ENCODE measurements at places on chromosomes 3 and 15. TPM values are rescaled to one million over a fixed set of nuclear protein-coding genes. Genes with fewer than 3 reads are reported as not detected.

The EAF2 gene
- total RNA-seq, result 39.3 TPM

The RFX7 gene
- total RNA-seq, result 40.2 TPM

The IGSF10 gene
- not detected for total RNA-seq

The ZPLD1 gene
- not detected for total RNA-seq

The CP gene
- total RNA-seq, result not detected

The ALAS1 gene
- 77.3 TPM for total RNA-seq

The KLHL40 gene
- not detected for total RNA-seq

The GOLGA8O gene
- 5.3 TPM for total RNA-seq

The RTP3 gene
- not detected for total RNA-seq

The IQCF6 gene
- not detected for total RNA-seq

The CHRNB4 gene
- total RNA-seq, result not detected

The ATP10A gene
- 60.2 TPM for total RNA-seq

The NFKBIZ gene
- total RNA-seq, result 60.7 TPM

The EXD1 gene
- total RNA-seq, result not detected

The IGF2BP2 gene
- not detected for total RNA-seq

The LRRIQ4 gene
- not detected for total RNA-seq

The CILP gene
- total RNA-seq, result 0.07 TPM

The CLEC3B gene
- total RNA-seq, result 0.27 TPM

The NPAP1 gene
- total RNA-seq, result not detected

The INAFM2 gene
- total RNA-seq, result 9.9 TPM

The RBMS3 gene
- total RNA-seq, result 0.41 TPM

The AHSG gene
- total RNA-seq, result not detected

The ZNF860 gene
- 0.16 TPM for total RNA-seq

The SLC38A3 gene
- not detected for total RNA-seq

The ATP13A4 gene
- total RNA-seq, result 2.7 TPM

The NR2E3 gene
- not detected for total RNA-seq

The ITIH1 gene
- not detected for total RNA-seq

The LRRC15 gene
- total RNA-seq, result not detected

The GOLGA8Q gene
- total RNA-seq, result 3.0 TPM

The CD200R1 gene
- total RNA-seq, result 12.3 TPM

The RYR3 gene
- total RNA-seq, result not detected

The NRROS gene
- 87.2 TPM for total RNA-seq

The SUSD5 gene
- not detected for total RNA-seq

The DAZL gene
- total RNA-seq, result not detected

The MAGEF1 gene
- total RNA-seq, result 11.2 TPM

The ENTPD3 gene
- not detected for total RNA-seq

The CEMIP gene
- total RNA-seq, result 0.91 TPM

The FOXL2NB gene
- not detected for total RNA-seq

The CCR9 gene
- total RNA-seq, result not detected

The UBE2Q2 gene
- total RNA-seq, result 38.9 TPM

The SPTBN5 gene
- 1.0 TPM for total RNA-seq

The CYP1A1 gene
- 1.0 TPM for total RNA-seq

The BNC1 gene
- not detected for total RNA-seq

The GOLGA8S gene
- total RNA-seq, result 0.80 TPM

The NMNAT3 gene
- total RNA-seq, result 0.80 TPM

The HRG gene
- total RNA-seq, result not detected

The DET1 gene
- total RNA-seq, result 4.4 TPM

The DZIP1L gene
- total RNA-seq, result not detected

The LMAN1L gene
- total RNA-seq, result 0.64 TPM

The DAG1 gene
- total RNA-seq, result 19.6 TPM

The MNS1 gene
- 0.16 TPM for total RNA-seq

The XIRP1 gene
- total RNA-seq, result 0.11 TPM

The NOX5 gene
- 0.02 TPM for total RNA-seq

The CDC25A gene
- total RNA-seq, result 30.7 TPM
